ENCODE measurements at places on chromosomes 12 and 14. TPM values are rescaled to one million over a fixed set of nuclear protein-coding genes. Genes with fewer than 3 reads are reported as not detected.

GRCh38 chr14:100281286-100282082 lies 24.8 kb downstream of the SLC25A29 start:
- no peak for DNase-seq

DNA sequence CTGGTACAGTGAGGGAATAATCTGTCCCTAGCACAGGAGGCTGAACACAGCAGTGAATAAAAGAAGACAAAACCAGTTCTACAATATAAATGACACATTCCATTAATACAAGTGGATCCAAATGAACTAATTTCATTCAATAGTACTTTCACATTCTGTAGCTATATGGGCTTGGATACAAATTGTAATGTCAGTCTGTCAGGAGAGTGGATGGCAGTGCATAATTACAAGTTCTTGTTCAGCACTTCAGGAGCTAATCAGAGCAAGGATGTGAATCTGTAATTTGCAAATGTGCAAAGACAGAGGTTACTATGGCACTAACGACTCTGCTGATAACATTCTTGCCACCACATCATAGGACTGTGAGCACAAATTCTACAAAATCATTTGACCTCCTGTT lies 697.9 kb downstream of the DIO2 start:
- no peak for DNase-seq

The C12orf60 gene
- 2.2 TPM for total RNA-seq

- peak; percentile 87 for DNase-seq
Measured at GRCh38 chr12:68451261-68452077, 119.3 kb upstream of the MDM1 start.

The TMEM121 gene
- 9.1 TPM for total RNA-seq

GRCh38 chr14:90519262-90519920 lies 122.6 kb downstream of the CALM1 start:
- DNase-seq, result no peak

The SLC15A4 gene
- 36.8 TPM for total RNA-seq

DNA sequence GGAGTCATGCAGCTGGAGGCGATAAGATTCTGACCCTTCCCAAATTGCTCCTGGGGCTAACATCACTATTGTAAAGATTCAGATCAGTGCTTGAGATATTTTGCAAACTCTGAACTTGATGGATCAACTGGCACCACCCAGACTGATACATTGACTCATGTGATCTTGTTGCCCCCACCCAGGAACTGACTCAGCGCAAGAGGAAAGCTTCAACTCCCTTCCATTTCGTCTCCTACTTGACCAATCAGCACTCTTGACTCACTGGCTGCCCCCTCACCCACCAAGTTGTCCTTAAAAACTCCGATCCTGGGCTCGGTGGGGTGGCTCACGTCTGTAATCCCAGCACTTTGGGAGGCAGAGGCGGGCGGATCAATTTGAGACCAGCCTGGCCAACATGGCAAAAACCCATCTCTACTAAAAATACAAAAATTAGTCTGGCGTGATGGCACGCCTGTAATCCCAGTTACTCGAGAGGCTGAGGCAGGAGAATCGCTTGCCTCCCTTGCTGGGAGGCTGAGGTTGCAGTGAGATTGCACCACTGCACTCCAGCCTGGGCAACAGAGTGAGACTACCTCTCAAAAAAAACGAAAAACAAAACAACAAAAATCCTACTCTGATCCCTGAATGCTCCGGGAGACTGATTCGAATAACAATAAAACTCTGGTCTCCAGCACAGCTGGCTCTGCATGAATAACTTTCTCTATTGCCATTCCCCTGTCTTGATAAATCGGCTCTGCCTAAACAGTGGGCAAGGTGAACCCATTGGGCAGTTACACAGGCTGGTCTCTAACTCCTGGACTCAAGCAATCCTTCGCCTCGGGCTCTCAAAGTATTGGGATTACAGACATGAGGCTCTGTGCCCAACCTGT lies 9.8 kb upstream of the ARF6 start:
- DNase-seq, result no peak

GRCh38 chr12:129393357-129393937 lies 510.4 kb downstream of the TMEM132D start:
- no peak for DNase-seq

GRCh38 chr12:82862876-82863649 lies 176.4 kb downstream of the TMTC2 start:
- no peak for DNase-seq

The KRT79 gene
- total RNA-seq, result not detected

DNA sequence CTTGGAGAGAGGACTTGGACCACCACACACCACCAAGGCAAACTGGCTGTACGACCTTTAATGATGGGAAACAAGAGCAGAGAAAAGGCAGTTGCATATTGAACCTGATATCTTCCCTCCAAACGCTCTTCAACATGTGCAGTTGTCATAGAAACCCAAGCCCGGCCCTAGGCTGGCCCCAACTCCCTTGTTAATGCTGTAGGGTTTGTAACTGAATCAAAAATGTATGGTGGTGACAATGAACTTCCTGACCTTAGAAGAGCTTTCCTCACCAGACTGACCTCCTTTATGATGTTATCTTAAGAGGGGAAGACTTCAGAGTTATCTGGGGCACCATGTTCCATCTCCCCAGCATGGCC lies 12.3 kb downstream of the APOLD1 start:
- DNase-seq, result no peak

The RDH12 gene
- not detected for total RNA-seq

DNA sequence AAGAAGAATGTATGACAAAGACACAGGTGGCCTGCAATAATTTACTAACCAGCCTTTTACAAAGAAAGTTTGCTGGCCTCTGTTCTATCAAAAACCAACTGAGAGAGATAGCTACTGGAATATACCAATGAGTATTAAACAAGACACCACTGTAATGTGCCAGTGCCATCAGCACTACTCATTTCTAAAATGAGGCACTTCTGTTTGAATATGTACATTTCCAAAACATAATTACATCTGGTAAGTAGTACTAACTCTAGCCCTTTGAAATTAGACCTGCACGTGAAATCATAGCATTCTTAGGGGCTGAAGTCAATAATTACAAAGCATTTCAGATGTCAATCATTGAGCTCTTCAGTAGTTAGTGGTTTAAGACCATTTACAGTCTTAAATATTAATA lies 6.9 kb upstream of the SYCP3 start:
- DNase-seq, result no peak

The LHX5 gene
- not detected for total RNA-seq

- peak; percentile 93 for DNase-seq
Measured at GRCh38 chr14:55807053-55807880, 227.3 kb downstream of the KTN1 start.

- no peak for DNase-seq
Measured at GRCh38 chr12:11886339-11886738, 184.4 kb upstream of the BCL2L14 start.

DNA sequence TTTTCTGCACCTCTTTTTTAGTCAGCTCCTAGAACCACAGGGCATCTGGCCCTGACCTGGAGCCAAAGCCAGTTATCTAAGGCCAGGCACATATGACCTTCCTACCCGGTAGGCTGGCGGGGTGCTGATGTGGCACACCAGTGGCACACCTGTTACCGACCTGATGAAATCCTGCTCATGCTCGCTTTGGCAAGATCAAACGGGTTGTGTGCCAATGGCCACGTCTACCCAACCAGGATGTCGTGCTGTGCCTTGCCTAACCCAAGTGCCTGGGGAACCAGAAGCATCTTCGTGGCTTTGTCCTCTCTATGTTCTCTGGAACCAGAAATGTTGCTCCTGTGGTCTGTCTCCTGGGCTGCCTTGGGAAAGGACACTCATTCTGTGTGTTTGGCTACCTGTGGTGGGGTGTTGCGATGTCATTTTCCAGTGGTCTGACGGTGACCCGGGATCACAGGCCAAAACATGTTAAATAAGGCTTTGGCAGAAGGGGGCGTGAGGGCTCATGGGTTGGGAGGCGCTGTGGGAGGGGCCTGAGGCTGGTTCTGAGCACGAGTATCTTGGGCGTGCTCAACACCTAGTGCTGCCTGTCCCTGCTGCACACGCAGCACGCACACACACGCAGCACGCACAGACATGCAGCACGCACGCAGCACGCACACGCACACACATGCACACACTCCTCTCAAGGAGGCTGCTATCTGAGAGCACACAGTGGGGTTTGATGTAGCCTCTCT lies 27.9 kb downstream of the CCNK start:
- no peak for DNase-seq

GRCh38 chr14:32608857-32609256 lies 279.8 kb downstream of the AKAP6 start:
- no peak for DNase-seq

- no peak for DNase-seq
Measured at GRCh38 chr14:22925513-22925912, 3.7 kb downstream of the PRMT5 start.

The SMCO2 gene
- total RNA-seq, result 1.1 TPM

DNA sequence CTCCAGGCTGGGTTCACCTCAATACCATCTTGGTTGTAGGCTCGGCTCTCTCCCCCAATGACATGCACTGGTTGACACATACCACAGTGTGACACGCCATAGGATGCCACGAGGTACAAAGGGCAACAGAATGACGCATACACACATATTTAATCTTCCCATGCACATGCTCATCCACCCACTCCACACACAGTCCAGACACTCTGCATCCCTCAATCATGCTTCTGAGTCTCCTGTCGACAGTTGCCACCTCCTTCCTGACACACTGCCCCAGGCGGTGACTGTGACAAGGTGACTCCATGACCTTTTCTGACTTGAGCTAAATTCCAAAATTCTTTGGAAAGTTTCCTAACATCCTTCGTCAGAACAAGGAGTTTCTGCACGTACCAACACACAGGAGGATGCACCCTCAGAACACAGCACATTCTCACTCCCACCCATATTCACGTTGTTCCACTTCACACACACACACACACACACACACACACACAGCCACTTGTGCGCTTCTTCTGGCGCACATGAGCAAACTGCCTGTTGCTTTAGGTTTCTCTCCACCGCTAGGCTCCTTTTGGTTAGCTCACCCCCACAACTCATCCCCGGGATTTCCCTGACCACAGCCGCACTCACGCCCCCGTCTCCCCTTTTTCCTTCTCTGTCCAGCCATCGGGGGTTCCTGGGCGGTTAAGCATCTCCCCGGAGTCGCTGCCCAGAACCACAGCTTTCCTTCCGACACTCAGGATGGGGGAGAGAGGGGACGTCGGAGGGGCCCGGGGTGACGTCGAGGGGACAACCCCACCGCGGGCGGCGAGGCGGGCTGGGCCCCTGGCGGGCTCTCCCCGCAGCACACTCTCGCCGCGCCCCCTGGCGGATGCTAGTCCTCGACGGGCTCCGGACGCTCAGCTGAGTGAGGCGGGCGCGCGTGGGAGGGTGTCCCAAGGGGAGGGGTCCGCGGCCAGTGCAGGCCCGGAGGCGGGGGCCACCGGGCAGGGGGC lies 536 bp upstream of the WNT1 start:
- DNase-seq, result peak; percentile 94

GRCh38 chr12:47276621-47277309 lies 197.0 kb upstream of the AMIGO2 start:
- peak; percentile 90 for DNase-seq

DNA sequence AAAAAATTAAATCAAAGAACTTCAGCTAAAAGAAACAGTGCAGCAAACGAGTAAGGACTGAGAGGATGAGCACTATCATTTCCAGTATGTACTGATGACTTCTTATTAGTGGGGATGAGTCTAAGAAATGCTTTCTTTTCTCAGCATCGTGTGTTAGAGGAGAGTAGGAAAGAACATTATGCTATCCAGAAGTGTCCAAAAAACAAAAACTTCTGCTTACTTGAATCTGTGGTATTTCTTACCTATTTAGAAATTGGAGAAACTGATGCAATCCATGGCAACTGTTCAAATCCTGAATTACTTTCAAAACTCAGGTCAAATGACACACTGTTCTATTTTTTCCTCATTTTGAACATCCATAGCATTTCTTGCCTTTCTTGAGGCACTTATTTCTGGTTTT lies 23.7 kb downstream of the ABCD2 start:
- DNase-seq, result no peak

The ZFHX2 gene
- total RNA-seq, result 1.8 TPM

The TAS2R7 gene
- total RNA-seq, result not detected

DNA sequence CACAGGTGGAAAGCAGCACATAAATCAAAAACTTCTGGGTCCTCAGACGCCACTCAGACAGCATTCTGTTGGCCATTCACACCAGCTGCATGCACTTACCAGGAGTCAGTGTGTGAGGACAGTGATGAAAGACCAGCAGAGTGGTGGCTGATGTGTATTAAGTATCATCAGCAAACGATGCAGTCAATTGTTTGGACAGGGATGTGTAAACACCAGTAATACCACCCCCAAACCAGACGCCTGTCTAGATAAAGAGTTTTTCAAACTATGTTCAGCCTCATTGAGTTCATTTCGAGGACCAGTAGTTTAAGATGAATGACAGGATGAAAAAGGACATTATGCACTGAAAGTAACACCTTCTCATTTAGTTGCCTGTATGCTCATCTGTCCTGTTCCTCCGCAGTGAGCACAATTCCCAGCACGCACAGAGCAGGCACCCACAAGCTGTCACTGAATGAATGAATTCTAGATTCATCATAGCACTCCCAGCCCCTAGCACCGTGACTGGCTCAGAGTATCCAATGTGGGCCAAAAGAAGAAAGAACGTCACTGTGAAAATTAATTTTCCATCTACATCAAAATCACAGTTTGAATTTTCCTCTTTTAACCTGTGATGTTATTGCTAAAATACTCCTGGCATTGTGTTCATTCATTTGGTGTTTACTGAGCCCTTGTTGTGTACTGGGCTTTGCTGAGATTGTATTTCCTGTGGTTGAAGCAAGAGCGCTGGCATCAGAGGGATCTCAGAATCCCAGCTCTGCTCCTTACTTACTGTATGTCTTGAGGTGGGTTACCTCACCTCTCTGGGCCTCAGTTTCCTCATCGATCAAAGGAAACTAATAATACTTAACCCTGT lies 124.8 kb upstream of the NOS1 start:
- no peak for DNase-seq

DNA sequence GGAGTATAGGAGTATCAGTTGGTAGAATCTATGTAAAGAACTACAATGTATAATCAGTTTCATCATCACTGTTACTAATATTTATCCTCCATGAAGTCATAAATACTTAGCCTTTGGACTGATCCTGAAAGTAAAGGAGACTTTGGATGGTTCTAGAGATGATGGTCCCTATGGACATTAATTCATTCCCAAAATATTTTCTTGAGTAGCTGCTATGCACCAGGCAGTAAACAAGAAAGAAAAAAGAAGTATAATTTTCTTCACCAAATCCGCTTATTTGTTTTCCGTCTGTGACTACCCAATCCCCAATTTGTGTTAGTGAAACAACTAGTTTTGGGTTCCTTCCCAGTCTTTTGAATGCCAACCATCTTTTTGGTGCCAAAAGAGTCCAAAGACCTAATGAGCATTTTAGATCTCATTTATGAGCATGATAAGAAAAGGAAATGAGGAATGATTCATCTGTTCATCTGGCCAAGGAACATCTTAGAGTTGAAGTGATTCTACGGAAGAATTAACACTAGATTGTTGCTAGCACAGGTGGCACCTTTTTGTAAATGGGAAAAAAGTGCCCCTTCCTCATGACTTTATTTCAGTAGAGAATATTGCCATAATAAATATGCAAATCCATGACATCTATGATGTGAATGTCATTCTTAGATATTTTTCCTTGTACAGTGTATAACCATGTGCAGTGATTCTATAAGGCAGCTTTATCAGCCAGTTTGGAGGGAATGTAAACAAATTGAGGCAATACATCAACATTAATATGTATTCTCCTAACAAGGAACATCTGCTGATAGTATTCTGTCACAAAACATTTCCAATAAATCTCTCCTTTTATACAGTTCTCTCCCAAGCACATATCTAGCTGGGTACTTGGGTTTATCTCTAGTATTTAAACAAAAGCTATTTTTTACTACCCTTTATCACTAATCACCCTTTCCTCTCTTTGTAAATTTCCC lies 85.1 kb upstream of the CCDC91 start:
- DNase-seq, result no peak

Measured in activated CD4-positive, alpha-beta T cell treated with anti-CD3 and anti-CD28 coated beads, Interleukin-2, amount 10 ng/mL, durations not matched to agents 24 days and 14 days (primary cell).